Ascending aorta (tissue), 2 donors: ENCODE measurements at places on chromosomes 6 and 20. TPM values are rescaled to one million over a fixed set of nuclear protein-coding genes. Genes with fewer than 3 reads are reported as not detected.
A peak's percentile ranks its signal among the peaks of the same experiment; 100 is the strongest.

The GFRAL gene
- total RNA-seq = not detected

DNA sequence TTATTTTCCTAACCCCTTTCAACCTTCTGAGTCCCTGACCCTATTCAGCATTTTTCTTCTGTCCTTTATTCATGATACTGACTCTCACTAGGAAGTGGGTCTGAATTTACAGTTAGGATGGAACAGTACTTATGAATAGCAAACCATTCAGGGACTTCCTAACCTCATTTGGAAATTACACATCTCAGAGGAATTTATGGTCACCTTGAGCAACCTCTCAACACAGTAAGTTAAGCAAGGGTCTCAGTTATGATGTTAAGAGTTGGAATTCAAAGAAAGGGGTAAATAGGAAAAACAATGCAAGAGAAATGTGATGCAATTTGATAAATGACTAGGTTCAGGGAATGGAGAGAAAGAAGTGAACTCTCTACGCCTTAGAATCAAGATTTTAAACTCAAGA lies 97.3 kb downstream of the GPR6 start:
- H3K36me3 ChIP-seq = no peaks in the 10 kb centered on the region
- DNase-seq = no peak
- no peak overlapping the region for H3K27ac ChIP-seq

DNA sequence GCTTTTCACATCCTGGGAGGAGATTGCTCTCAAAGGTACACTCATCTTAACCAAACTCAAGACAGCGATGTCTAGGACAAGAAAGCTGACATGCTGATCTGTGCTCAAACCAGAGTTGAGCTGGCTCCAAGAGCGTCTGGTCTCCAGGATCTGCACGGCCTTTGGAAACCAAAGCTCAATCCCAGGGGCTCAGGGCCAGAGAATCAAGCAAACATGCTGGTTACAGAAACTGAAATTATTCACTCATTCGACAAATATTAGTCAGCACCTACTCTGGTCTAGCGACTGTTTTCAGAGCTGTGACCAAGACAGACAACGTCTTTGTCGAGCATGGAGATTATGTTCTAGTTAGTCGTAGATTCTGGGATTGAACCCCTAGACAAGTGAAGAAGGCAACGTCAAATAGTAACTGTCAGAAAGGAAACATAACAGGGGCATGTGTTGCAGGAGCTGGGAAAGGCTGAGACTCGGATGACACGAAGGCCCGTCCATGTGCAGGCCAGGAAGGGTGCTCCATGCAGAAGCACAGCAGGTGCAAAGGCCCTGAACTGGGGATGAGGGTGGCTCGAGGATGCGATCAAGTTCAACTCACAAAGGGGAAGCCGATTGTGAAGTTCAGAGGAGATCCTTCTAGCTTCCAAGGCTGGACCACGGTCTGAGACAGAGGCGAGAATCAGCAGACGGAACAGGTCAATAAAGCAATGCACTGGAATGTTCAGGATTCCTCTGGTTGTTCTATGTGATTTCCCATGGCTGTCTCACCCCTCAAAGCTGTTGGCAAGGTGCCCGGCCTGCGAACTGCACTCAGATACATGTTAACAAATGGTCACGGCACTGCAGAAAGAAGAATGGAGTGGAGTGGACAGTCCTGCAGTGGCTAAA lies 12.5 kb upstream of the PCK1 start:
- H3K4me1 ChIP-seq = no peaks in the 10 kb centered on the region
- no peak overlapping the region for H3K27ac ChIP-seq
- no peaks in the 10 kb centered on the region for H3K27me3 ChIP-seq

GRCh38 chr6:12761376-12762115 lies 45.0 kb downstream of the PHACTR1 start:
- no peaks in the 10 kb centered on the region for H3K4me1 ChIP-seq
- DNase-seq = no peak
- no peak overlapping the region for H3K27ac ChIP-seq
- no peaks in the 10 kb centered on the region for H3K36me3 ChIP-seq
- no peaks in the 10 kb centered on the region for H3K27me3 ChIP-seq

DNA sequence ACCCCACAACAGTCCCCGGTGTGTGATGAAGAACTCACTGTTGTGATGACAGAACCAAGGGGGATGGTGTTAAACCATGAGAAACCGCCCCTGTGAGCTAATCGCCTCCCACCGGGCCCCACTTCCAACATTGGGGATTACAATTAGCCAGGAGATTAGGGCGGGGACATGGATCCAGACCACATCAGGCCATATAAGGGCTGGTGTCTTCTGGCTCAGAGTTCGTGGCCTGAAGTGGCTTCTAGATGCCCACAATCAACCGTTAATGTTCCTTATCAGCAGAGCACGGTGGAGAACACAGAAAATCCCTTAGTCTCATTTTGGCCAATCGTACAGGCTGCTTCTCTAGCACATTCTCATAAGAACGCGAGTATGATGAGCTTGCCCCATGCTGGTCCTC lies 10.9 kb upstream of the MAS1 start:
- H3K4me1 ChIP-seq = peaks cover 3% of the 10 kb centered on the region
- no peak for DNase-seq
- no peak overlapping the region for H3K27ac ChIP-seq
- no peak overlapping the region for H3K4me3 ChIP-seq

- no peaks in the 10 kb centered on the region for H3K4me1 ChIP-seq
- H3K4me3 ChIP-seq = no peak overlapping the region
- H3K27me3 ChIP-seq = no peaks in the 10 kb centered on the region
- H3K27ac ChIP-seq = no peak overlapping the region
Measured at GRCh38 chr6:149840345-149841075, 23.6 kb downstream of the LRP11 start.

DNA sequence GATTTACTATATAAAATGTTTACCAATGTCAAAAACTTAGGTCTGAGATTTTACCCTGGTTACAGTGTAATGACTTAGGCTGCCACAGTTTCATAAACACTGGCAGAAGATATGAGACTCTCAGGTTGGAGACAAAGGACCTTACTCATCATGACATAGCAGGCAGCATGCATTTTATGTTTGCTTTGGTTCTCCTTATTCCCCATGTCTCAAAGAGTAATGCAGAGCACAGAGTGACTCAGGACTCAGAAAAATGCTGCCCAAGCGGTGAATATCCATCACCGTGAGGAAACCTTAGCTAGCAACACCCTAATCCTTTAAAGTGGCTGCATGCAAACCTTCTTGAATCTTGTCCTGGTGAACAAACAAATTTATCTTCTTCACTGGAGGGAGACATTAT lies 112.1 kb upstream of the EYS start:
- no peak overlapping the region for H3K4me3 ChIP-seq
- no peaks in the 10 kb centered on the region for H3K4me1 ChIP-seq
- H3K36me3 ChIP-seq = no peaks in the 10 kb centered on the region

- H3K27ac ChIP-seq = peak overlapping the region; percentile 4
- H3K27me3 ChIP-seq = no peaks in the 10 kb centered on the region
- H3K4me1 ChIP-seq = peaks cover 5% of the 10 kb centered on the region
Measured at GRCh38 chr6:111804627-111805235, 68.5 kb downstream of the FYN start.
